ENCODE measurements at places on chromosomes 1 and 21. TPM values are rescaled to one million over a fixed set of nuclear protein-coding genes. Genes with fewer than 3 reads are reported as not detected.

GRCh38 chr1:202597090-202597761, 113.0 kb downstream of the SYT2 start:
- no peaks in the 10 kb centered on the region for H3K4me1 ChIP-seq
- H3K4me3 ChIP-seq = no peak overlapping the region
- H3K27me3 ChIP-seq = no peaks in the 10 kb centered on the region
- H3K36me3 ChIP-seq = no peaks in the 10 kb centered on the region
- DNase-seq = no peak

- no peak for DNase-seq
- no peaks in the 10 kb centered on the region for H3K36me3 ChIP-seq
- H3K27me3 ChIP-seq = no peaks in the 10 kb centered on the region
- H3K27ac ChIP-seq = peak overlapping the region; percentile 85
- peak overlapping the region; percentile 53 for H3K4me3 ChIP-seq
These were observed 1.7 kb downstream of the ISG15 start for GRCh38 chr1:1014799-1015681.

- no peaks in the 10 kb centered on the region for H3K27me3 ChIP-seq
- no peak overlapping the region for H3K4me3 ChIP-seq
- DNase-seq = peak; percentile 47
- H3K4me1 ChIP-seq = peaks cover 17% of the 10 kb centered on the region
- no peak overlapping the region for H3K27ac ChIP-seq
- H3K36me3 ChIP-seq = no peaks in the 10 kb centered on the region
These were observed 7.3 kb downstream of the SH2D1B start for GRCh38 chr1:162404550-162405160.

- H3K4me3 ChIP-seq = no peak overlapping the region
- H3K27me3 ChIP-seq = no peaks in the 10 kb centered on the region
- no peaks in the 10 kb centered on the region for H3K36me3 ChIP-seq
- DNase-seq = no peak
These were observed 7.3 kb downstream of the SLC45A3 start for GRCh38 chr1:205672970-205673369.

DNA sequence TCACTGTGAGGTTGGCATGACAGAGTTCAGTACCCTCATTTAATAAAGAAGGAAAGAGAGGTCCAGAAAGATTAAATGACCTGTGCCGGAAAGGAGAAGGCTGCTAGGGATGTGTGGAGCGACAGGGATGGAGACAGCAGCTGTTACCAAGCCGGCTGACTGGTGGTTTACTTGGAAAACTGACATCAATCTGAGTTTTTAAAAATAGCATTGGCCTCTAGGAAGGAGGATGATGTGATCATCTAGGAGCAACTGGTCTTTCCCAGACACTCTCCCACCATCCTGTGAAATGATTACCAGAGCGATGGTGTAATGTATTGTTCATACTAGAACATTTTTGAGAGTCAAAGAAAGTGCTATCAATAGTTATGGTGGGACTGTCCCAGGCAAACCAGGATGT, 154.4 kb downstream of the ZSCAN20 start:
- H3K4me1 ChIP-seq = no peaks in the 10 kb centered on the region
- no peaks in the 10 kb centered on the region for H3K36me3 ChIP-seq
- no peak overlapping the region for H3K27ac ChIP-seq
- H3K4me3 ChIP-seq = no peak overlapping the region

DNA sequence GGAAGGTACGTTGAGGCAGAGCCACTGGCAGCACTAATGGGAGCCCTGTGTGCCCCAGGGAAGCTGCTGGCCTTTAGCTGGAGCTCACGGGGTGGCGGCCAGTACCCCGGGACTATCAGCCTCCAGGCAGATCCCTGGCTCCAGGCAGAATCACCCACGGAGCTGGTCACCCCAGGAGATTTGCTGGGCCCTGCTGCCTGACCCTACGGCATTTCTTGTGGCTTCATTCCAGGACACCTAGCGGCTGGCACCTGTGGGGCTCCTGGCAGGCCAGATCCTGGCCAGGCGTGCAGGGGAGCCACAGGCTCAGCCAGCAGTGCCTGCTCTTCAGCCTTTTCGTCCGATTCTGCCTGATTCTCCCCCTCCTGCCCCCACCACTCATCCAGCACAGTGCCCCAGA, 7.1 kb downstream of the PADI1 start:
- H3K27ac ChIP-seq = peak overlapping the region; percentile 83
- no peaks in the 10 kb centered on the region for H3K27me3 ChIP-seq
- no peaks in the 10 kb centered on the region for H3K36me3 ChIP-seq

DNA sequence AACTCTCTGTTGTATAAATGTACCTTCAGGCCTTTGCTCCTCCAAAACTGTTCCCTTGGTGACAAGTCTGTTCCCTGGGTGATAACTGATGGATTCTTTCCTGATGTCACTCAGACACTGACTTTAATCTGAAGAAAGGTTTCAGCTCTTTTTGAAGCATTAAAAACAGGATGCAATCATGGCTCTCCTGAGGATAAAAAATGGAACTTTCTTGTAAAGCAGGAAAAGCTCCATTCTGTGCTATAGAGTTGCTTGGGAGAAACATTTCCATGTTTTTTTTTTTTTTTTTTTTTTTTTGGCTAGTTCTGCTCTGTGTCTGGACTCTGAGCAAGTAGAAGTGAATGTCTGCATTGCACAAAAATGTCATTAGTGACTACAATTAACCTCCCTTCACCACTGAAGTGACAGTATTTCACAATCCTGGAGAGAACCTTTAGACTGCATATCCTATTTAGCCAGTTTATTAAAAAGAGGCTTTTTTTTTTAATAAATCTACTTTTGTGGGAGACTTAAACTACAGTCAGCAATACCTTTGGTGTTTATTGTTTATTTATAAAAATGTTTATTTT, 101.7 kb upstream of the PRMT6 start:
- no peak overlapping the region for H3K27ac ChIP-seq
- H3K4me1 ChIP-seq = peaks cover 26% of the 10 kb centered on the region
- H3K4me3 ChIP-seq = no peak overlapping the region

DNA sequence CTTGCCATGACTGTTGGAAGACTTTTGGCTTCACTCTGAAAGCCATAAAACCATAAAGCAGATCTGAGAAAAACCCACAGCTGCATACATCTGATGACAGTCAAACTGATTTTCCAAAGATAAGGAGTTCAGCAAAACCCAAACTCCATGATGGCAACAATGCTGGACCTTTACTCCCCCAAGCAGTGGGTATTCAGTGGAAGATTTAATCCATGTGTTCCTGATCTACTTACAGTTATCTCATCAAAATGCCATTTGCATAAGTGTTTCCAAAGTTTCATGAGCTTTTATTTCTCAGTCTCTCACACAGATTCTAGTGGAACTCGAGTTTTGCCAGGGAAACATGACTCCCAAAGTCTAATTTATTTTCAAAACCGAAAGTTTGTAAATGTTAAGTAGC, 184.9 kb downstream of the ZC3H11B start:
- H3K27me3 ChIP-seq = peaks cover 21% of the 10 kb centered on the region
- H3K36me3 ChIP-seq = no peaks in the 10 kb centered on the region
- no peaks in the 10 kb centered on the region for H3K4me1 ChIP-seq
- no peak overlapping the region for H3K4me3 ChIP-seq
- H3K27ac ChIP-seq = no peak overlapping the region

- H3K27me3 ChIP-seq = no peaks in the 10 kb centered on the region
- no peak overlapping the region for H3K27ac ChIP-seq
- DNase-seq = no peak
- H3K4me3 ChIP-seq = no peak overlapping the region
- no peaks in the 10 kb centered on the region for H3K36me3 ChIP-seq
These were observed 3.6 kb downstream of the MR1 start for GRCh38 chr1:181037386-181037785.

DNA sequence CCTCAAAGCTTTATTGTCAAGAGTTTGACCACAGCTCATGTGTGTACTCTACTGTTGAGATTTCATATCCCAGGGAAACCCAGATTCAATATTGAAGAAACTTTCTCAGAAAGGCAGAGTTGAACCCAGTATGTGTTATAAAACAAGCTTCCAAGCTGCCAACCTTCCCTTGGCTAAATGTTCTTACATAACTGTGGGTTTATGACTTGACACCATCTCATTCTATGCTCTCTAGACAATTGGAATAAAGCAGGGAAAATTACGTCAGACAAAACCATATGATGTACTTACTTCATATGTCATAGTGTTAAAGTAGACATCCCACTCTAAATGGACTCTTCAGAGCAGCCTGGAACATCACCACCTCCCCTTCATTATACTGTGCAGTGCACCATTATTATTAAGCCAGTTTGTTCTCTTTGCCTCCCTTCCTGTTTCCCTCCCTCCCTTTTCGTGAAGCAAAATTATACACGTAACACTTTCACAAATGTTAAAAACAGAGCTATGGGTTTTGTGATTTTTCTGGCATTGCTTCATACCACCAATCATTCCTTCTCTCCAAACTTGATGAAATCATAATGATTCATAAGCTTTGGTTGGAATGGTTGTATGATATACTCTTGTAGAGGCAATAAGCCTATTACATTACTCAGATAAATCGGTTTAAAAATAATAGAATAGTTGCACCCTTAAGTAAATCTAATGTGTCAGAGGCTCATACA, 507.2 kb downstream of the LTN1 start:
- H3K27ac ChIP-seq = no peak overlapping the region
- no peak for DNase-seq
- no peak overlapping the region for H3K4me3 ChIP-seq
- H3K27me3 ChIP-seq = no peaks in the 10 kb centered on the region
- H3K36me3 ChIP-seq = no peaks in the 10 kb centered on the region

- H3K27me3 ChIP-seq = no peaks in the 10 kb centered on the region
- H3K36me3 ChIP-seq = no peaks in the 10 kb centered on the region
- no peak overlapping the region for H3K27ac ChIP-seq
- DNase-seq = no peak
These were observed 34.3 kb upstream of the CACYBP start for GRCh38 chr1:174965362-174966007.

DNA sequence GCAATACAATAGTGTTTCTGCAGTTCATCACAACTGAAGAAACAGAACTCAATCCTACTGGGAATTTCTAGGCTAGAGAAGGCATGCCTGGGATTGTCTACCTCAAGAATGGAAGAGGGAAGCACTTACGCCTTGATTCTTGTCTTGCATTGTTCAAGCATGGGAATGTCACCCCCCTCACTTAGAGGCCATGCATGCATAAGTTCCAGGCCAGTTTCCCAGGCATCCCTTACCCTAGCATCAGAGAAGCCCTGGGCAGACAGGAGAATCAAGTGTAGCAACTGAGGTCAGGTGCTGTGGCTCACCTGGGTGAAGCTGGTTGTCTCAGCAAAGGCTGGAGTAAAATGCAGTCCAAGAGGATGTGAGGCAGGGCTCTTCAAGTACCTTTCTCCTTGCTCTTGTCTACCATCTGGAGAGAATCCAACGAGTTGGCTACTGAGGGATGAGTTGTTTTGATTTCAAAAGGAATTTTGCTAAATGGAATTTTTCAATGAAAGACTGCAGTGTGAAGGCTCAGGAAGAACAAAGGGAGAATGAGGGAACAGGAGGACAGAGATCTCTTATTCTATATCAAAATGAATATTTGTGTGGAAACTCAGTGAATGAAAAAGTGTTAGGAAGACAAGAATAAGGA, 174.3 kb downstream of the NEK7 start:
- DNase-seq = no peak
- no peak overlapping the region for H3K27ac ChIP-seq
- no peaks in the 10 kb centered on the region for H3K36me3 ChIP-seq
- H3K4me3 ChIP-seq = no peak overlapping the region

DNA sequence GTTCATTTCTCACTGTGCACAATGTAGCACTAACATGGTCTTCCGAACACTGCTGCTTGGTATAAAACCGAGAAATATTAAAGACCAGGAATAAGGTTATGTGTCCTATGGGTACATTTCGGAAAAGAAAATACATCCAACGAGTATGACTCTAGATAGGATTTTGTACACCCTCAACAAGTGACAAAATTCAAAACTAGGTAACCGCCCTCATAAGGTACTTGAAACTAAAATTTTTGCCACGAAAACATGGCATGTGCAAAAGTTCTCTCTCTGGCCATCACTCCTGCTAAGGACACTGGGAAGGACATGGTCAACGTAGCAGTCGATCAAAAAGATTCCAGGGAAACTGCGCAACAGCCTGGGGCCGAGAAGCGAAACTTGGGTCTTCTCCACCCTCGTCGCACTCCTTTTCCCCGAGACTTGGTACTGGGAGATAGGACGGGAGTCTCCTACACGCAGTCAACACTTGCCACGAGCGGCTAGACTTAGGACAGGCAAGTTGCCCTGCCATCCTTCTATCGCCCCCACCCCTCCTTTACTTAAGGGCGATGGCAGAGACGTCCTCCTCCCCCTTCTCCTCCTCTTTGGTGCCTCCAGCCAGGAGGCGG, 338 bp upstream of the TOR1AIP1 start:
- peak; percentile 86 for DNase-seq
- peak overlapping the region; percentile 76 for H3K4me3 ChIP-seq
- no peaks in the 10 kb centered on the region for H3K27me3 ChIP-seq
- H3K4me1 ChIP-seq = peaks cover 21% of the 10 kb centered on the region

- H3K36me3 ChIP-seq = no peaks in the 10 kb centered on the region
- H3K27me3 ChIP-seq = no peaks in the 10 kb centered on the region
- no peaks in the 10 kb centered on the region for H3K4me1 ChIP-seq
- H3K27ac ChIP-seq = no peak overlapping the region
- DNase-seq = no peak
These were observed 351.4 kb downstream of the HLX start for GRCh38 chr1:221230605-221231004.

GRCh38 chr1:31725134-31725533, 21.3 kb upstream of the COL16A1 start:
- H3K4me3 ChIP-seq = no peak overlapping the region
- H3K27ac ChIP-seq = no peak overlapping the region
- no peaks in the 10 kb centered on the region for H3K27me3 ChIP-seq
- no peaks in the 10 kb centered on the region for H3K4me1 ChIP-seq
- DNase-seq = no peak

DNA sequence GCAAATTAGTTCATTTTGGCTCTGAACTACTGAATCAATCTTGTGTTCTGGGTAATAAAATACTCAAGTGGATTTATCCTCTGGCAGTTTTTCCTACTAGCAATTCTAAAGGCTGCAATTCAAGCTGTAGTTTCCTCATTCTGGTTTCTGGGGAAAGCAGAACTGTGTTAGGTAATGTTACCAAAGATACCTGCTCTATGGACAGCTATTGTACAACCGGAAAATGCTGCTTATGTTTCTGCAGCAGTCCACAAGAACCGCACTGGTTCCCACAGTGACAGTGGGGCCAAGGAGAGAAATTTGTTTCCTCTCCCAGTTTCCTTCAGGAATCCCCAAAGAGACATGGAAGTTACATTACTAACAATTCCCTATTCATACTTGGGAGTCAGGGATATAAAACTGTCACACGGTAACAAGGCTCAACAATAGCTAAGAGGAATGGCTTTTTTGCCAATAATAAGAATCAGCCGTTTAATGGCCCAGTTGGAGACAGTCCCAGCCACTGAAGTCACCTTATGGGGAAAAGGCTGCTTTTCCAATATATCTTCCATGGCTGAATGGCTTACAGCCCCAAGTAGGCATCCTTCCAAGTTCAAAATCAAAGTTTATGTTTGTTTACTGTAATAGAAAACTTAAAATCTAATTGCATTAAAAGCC, 52.6 kb downstream of the PCNX2 start:
- no peaks in the 10 kb centered on the region for H3K27me3 ChIP-seq
- peaks cover 6% of the 10 kb centered on the region for H3K4me1 ChIP-seq
- no peak for DNase-seq
- no peaks in the 10 kb centered on the region for H3K36me3 ChIP-seq

ATAD3C gene
- 0.39 TPM for total RNA-seq

ZNF496 gene
- total RNA-seq = 30.2 TPM

MAEL gene
- total RNA-seq = not detected

DNM3 gene
- 0.71 TPM for total RNA-seq

S100A9 gene
- not detected for total RNA-seq

CD52 gene
- not detected for total RNA-seq

ELF3 gene
- total RNA-seq = 0.56 TPM

BACH1 gene
- total RNA-seq = 99.5 TPM

All from A673 (cell line).